Uterus (tissue), 4 donors: ENCODE measurements at places on chromosomes 6 and 20. TPM values are rescaled to one million over a fixed set of nuclear protein-coding genes. Genes with fewer than 3 reads are reported as not detected.

The DUSP22 gene
- 54.6 TPM for total RNA-seq

DNA sequence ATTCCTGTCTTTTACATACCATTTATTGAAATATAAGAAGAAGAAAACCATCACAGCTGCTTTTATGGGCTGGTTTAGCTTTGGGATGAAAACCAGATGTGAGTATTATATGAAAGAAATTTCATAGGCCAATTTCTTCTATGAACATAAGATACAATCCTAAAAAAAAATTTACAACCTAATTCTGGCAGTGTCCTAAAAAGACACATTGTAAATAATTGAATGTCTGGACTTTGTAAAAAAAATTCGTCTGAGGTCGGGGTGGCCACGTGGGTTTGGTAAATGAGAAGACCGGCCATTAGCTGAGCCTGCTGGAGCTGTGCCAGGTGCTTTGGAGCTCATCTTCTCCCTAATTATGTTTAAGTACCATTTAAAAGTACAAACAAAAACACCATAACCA is 26.8 kb downstream of the DACT2 start:
- no peaks in the 10 kb centered on the region for H3K36me3 ChIP-seq
- H3K4me1 ChIP-seq = no peaks in the 10 kb centered on the region
- H3K27ac ChIP-seq = no peak overlapping the region
- H3K4me3 ChIP-seq = no peak overlapping the region
- peak; percentile 26 for DNase-seq
- H3K27me3 ChIP-seq = no peaks in the 10 kb centered on the region

GRCh38 chr6:96909811-96910210 is 12.1 kb upstream of the NDUFAF4 start:
- H3K4me3 ChIP-seq = no peak overlapping the region
- no peak overlapping the region for H3K27ac ChIP-seq
- H3K4me1 ChIP-seq = no peaks in the 10 kb centered on the region
- no peak for DNase-seq
- no peaks in the 10 kb centered on the region for H3K27me3 ChIP-seq

GRCh38 chr6:28161410-28162079 is 19.9 kb downstream of the ZKSCAN8 start:
- H3K27me3 ChIP-seq = no peaks in the 10 kb centered on the region
- H3K27ac ChIP-seq = no peak overlapping the region
- no peaks in the 10 kb centered on the region for H3K36me3 ChIP-seq
- no peaks in the 10 kb centered on the region for H3K4me1 ChIP-seq
- peak; percentile 65 for DNase-seq
- H3K4me3 ChIP-seq = peak overlapping the region; percentile 38
